Aorta (tissue), 5 donors: ENCODE measurements at places on chromosomes 12 and 14. TPM values are rescaled to one million over a fixed set of nuclear protein-coding genes. Genes with fewer than 3 reads are reported as not detected.

- H3K36me3 ChIP-seq = no peaks in the 10 kb centered on the region
- no peak overlapping the region for H3K27ac ChIP-seq
- H3K27me3 ChIP-seq = no peaks in the 10 kb centered on the region
- no peaks in the 10 kb centered on the region for H3K4me1 ChIP-seq
- no peak for DNase-seq
- H3K4me3 ChIP-seq = no peak overlapping the region
Measured at GRCh38 chr14:65789363-65789762, 376.8 kb downstream of the FUT8 start.

- no peak overlapping the region for H3K27ac ChIP-seq
- no peak for DNase-seq
- no peaks in the 10 kb centered on the region for H3K27me3 ChIP-seq
Measured at GRCh38 chr12:51246254-51246853, 7.7 kb downstream of the DAZAP2 start.

DNA sequence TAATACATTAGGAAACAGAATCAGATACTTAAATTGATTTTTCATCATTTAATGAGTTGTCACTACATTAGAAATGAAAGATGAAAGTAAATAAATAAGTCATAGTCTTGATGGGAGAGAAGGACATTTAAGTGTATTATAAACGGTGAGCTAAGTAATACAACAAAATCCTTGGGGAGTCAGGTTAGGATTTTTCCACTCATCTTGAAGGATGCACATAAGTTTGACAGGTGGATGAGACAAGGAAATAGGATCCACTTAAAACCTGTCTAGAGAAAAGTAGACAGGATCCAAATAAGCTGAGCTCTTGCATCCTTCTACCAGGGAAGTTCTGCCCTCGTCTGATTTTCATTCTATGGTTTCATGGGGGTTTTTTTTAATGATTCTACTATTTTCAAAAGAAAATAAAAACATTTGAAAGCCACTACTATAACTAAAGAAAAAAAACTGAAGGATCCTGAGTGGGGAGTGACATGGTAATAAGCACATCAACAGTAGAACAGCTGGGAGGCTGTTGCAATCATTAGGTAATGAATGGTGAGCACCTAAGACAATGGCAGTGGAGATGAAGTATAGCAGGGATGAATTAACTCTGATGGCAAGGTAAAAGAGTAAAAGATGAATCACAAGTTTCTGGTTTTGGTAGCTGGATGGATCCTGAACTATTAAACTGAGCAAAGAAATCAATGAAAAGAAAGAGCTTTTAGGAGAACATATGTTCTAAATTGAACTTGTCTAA lies 17.0 kb downstream of the CEP128 start:
- H3K4me1 ChIP-seq = no peaks in the 10 kb centered on the region
- H3K36me3 ChIP-seq = no peaks in the 10 kb centered on the region
- H3K27ac ChIP-seq = no peak overlapping the region
- H3K4me3 ChIP-seq = no peak overlapping the region

Gene ADAMTS20
- not detected for total RNA-seq

Gene SLC7A7
- 16.7 TPM for total RNA-seq

Gene SLC17A8
- total RNA-seq = not detected

Gene NOS1
- total RNA-seq = 0.66 TPM

DNA sequence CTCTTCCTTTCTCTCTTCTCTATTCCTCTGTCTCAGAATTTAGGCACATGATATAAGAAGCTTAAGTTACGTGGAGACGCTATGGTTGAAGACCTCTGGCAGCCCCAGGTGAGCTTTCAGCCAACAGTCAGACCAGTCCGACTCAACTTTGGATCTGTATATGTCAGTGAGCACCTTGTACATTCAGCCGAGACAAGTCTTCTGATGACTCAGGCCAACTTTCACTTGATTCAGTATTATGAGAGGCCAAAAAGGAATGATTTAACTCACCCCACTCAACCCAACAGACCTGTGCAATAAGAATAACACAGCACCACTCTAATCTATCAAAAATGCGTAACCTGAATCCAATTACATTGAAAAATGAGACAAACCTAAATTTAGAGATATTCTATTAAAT lies 47.5 kb upstream of the FOXG1 start:
- no peak overlapping the region for H3K4me3 ChIP-seq
- no peaks in the 10 kb centered on the region for H3K4me1 ChIP-seq
- H3K27me3 ChIP-seq = no peaks in the 10 kb centered on the region
- DNase-seq = no peak
- H3K27ac ChIP-seq = no peak overlapping the region

Gene TSPAN11
- 2.8 TPM for total RNA-seq

DNA sequence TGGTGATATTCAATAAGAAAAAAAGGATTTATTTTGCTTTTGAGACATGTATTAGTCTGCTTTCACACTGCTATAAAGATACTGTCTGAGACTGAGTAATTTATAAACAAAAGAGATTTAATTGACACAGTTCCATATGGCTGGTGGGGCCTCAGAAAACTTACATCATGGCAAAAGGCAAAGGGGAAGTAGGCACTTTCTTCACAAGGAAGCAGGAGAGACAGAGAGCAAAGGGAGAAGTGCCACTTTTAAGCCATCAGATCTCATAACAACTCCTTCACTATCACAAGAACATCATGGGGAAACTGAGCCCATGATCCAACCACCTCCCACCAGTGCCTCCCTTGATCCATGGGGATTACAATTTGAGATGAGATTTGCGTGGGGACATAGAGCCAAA lies 43.9 kb downstream of the BHLHE41 start:
- no peak overlapping the region for H3K4me3 ChIP-seq
- no peaks in the 10 kb centered on the region for H3K4me1 ChIP-seq
- H3K36me3 ChIP-seq = no peaks in the 10 kb centered on the region
- no peak for DNase-seq
- no peaks in the 10 kb centered on the region for H3K27me3 ChIP-seq

Gene GLIPR1L1
- not detected for total RNA-seq
